ENCODE measurements at places on chromosomes 5 and 9.

DNA sequence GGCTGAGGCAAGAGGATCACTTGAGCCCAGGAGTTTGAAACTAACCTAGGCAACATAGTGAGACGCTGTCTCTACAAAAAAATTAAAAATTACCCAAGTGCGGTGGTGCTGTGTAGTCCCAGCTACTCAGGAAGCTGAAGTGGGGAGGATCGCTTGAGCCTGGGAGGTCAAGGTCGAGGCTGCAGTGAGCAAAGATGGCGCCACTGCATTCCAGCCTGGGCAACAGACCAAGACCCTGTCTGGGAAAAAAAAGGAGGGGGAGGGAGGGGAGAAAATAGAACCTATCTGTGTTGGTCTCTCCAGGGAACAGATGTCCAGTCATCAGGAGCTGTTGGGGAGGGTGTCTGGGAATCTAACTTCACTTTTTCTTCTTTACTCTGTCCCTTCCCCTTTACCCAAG lies 24.3 kb downstream of the MAT2B start:
- no peak overlapping the region for H3K4me3 ChIP-seq
- H3K4me1 ChIP-seq, result no peaks in the 10 kb centered on the region
- H3K27me3 ChIP-seq, result peaks cover 2% of the 10 kb centered on the region
- no peak overlapping the region for H3K27ac ChIP-seq
- DNase-seq, result no peak

- no peaks in the 10 kb centered on the region for H3K36me3 ChIP-seq
- peak overlapping the region; percentile 57 for H3K4me3 ChIP-seq
- peak; percentile 79 for DNase-seq
- H3K27ac ChIP-seq, result peak overlapping the region; percentile 86
- H3K27me3 ChIP-seq, result no peaks in the 10 kb centered on the region
Observed at GRCh38 chr5:66958980-66959641, 237.5 kb downstream of the CD180 start.

- no peaks in the 10 kb centered on the region for H3K36me3 ChIP-seq
- H3K27ac ChIP-seq, result no peak overlapping the region
- no peaks in the 10 kb centered on the region for H3K27me3 ChIP-seq
Observed at GRCh38 chr5:163467682-163468081, 7.2 kb downstream of the HMMR start.

DNA sequence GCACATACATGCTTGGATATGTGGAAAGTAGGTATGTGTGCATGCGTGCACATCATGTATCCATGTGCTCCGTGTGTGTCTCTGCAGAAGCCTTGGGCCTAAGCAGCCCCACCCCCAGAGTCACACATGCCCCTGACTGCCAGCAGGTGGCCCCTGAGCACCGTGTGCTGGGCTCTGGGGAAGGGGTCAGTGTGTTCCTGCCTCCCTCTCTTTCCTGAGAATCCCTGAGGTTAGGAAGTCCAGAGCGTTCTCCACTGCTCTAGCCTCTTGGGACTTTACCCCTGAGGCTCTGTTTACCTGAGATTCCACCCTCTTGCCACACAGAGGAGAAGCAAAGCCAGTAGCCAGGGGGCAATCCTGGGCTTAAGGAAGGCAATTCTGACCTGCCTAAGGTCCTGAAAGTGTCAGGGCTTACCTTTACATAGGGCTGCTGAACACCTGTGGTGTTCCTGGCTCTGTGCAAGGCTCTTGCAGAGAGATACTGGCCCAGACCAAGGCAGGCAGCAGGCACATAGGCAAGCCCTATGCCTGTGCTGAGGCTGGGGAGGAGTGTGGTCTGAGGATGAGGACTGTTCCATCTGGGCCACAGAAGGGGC lies 207.3 kb downstream of the TMEM38B start:
- no peak overlapping the region for H3K27ac ChIP-seq
- no peaks in the 10 kb centered on the region for H3K27me3 ChIP-seq
- no peaks in the 10 kb centered on the region for H3K4me1 ChIP-seq
- no peaks in the 10 kb centered on the region for H3K36me3 ChIP-seq
- peak; percentile 30 for DNase-seq

GRCh38 chr5:179803651-179804554 lies 2.8 kb downstream of the MGAT4B start:
- H3K4me1 ChIP-seq, result peaks cover 48% of the 10 kb centered on the region
- H3K4me3 ChIP-seq, result no peak overlapping the region
- DNase-seq, result no peak

DNA sequence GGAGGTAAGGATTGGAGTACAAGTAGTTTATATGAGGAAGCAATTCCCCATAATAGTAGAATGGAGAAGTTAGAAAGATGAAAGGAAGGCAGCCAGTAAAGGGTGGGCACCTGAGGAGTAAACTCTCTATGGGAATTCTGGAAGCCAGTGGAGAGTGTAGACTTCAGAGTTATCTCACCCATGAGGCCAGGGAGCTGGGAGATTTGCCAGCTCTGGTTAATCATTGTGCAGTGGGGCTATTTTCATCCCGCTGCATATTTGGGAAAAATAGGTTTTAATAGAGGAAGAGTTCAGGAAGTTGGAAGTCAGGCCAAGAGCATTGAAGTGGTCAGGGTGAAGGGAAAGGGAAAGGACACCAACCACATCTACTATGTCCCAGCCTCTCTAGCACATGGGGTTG lies 242.3 kb upstream of the BRINP1 start:
- no peak overlapping the region for H3K27ac ChIP-seq
- no peaks in the 10 kb centered on the region for H3K36me3 ChIP-seq
- no peak for DNase-seq

DNA sequence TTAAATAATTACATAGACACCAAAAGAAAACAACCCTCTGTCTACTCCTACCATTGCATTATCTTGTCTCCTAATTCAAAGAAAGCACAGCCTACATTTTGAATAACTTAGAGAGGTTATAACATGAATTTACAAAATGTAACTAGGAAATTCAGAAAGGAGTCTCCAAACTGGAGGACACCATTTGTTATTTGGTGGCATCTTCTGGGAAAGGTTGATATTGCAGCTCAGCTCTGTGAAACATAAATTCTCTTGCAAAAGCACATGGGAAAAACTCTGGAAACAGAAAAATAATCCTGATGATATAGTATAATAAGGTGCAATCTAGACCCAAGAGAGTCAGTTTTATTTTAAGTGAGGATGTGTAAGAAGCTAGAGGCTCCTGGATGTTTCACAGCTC lies 215.3 kb downstream of the MLLT3 start:
- no peaks in the 10 kb centered on the region for H3K36me3 ChIP-seq
- H3K27ac ChIP-seq, result no peak overlapping the region
- no peak for DNase-seq
- no peaks in the 10 kb centered on the region for H3K27me3 ChIP-seq
